8988T (cell line): ENCODE measurements at places on chromosomes 12 and 14.
A peak's percentile ranks its signal among the peaks of the same experiment; 100 is the strongest.

DNA sequence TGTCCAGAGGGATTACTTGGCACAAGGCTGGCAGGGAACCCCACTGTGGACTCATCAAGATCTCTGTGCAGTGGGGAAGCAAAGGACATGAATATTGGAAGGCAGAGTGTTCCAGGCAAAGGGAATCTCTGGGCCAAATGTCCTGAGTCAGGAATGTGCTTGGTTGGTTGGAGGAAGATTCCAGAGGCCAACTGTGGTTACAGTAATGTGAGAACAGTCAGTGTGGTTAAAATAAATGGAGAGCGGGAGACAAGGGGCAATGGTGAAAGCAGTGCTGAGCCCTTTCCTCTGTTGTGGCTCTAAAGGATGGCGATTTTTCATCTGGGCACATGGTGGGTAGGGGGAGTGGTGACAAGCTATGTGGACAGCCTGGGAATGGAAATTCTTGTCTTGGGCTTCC lies 948.2 kb downstream of the BCL11B start:
- no peak for DNase-seq

DNA sequence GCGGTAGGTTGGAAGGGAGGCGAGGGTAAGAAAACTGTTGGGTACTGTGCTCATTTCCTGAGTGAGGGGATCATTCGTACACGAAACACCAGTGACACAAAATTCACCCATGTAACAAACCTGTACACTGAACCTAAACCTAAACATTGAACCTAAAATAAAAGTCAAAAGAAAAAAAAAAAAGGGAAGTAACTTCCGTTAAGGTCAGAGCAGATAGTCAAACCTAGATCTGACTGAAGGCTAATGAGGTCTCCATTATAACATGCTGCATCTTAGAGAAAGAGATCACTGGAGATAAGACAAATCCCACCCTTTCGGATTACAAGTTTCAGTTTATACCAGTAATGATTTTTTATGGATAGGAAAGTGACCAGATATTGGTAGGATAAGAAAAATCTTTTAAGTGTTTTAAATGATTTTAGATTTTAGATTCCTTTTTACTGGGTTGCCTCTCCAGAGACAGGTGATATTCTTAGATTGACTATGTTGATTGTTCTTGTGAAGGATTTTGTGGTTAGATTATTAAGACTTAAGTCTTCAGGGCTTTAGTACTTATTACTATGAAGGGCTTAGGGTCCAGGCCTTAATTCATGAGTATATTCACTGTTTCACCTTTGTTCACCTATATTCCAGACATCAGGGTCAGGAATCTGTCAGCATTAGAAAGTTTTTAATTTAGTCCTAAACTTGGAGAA lies 11.2 kb upstream of the NCKAP1L start:
- no peak for DNase-seq

- DNase-seq = no peak
These were observed 706 bp downstream of the CRACR2A start for GRCh38 chr12:3752096-3752709.

DNA sequence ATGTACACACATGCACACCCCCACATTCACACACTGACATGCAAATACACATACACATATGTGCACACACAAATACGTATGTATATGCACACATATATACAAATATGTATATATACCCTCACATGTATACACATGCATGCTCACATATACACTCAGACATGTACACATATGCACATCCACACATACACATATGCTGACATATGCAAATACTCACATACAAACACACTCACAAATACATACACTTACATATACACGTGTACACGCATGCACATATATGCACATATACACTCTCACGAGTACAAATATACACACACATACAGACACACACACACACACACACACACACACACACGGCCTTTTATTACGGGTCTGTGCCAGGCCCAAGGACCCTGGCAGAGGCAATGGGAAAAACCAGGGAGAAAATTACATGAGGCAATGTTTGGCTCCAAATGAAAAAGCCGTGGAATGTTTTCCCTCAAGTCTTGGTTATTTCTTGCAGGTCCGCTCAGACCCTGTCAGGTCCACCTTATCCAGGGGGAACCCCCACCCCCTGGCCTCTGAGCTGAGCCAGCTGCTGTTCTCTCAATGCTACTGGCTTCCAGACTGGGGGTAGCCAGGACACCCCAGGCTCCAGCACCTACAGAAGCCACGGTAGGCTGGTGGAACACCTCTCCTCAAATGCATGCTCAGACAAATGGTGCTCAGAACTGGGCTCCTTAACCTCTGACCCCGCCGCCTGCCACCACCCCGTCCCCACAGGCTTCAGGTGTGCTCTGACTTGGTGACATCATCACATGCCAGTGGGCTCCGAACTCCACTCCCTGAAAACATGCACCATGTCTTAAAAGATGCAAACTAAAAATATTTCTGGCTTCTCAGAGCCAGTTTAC lies 54.7 kb downstream of the BCL11B start:
- no peak for DNase-seq

GRCh38 chr14:100329233-100330006 lies 6.3 kb downstream of the SLC25A47 start:
- no peak for DNase-seq

DNA sequence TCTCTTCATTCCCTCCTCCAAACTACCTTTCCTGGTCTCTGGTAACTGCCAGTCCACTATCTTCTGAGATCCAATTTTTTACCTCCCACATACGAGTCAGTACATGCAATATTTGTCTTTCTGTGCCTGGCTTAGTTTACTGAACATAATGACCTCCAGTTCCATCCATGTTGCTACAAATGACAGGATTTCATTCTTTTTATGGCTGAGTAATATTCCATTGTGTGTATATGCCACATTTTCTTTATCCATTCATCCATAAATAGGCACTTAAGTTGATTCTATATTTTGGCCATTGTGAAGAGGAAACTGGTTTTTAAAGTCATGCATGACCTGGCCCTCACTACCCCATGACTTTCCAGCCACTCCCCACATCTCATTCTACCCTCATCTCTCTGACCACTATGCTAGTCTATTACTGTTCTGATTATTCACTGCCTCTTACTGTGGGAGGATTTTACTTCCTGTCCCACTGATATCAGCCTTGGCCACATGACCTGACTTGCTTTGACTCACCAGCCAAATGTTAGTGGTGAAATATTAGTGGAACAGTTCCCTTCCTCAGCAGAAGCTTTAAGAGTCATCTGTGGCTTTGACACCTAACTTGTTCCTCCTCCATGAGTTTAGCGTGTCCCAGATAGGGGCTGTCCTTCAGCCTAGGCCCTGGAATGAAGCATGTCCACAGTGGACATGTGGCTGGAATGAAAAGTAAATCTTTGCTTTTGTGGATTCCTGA lies 52.2 kb downstream of the GOLGA5 start:
- no peak for DNase-seq

DNA sequence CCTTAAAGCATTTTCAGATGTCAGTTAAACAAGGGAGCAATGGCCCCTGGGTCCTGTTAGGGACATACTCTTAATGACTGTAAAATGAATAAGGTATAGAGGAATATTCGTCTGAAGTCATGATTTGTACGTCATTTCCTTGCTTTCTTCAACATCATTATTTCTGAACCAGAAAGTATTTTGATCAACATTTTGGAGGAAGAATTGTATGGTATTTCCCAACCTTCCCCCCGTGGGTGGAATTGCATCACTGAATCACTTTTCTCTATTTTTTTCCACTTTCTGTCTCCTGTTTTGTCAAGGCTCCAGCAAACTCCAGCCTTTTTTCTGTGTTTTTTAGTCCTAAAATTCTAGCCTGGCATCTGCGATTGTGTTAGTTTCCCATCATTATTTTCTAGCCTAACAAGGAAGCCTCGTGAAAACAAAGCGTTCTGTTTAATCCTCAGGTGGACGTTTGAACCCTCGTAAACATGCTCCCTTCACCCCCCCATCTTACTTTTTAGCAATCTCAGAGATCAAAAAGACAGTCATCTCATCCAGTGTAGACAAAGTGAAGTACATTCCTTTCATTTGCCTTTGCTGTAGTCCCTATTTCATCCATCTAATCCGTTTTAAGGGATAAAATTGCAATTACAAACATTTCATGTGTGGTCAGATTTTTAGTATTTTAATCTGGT lies 62.3 kb downstream of the ETV6 start:
- DNase-seq = no peak

DNA sequence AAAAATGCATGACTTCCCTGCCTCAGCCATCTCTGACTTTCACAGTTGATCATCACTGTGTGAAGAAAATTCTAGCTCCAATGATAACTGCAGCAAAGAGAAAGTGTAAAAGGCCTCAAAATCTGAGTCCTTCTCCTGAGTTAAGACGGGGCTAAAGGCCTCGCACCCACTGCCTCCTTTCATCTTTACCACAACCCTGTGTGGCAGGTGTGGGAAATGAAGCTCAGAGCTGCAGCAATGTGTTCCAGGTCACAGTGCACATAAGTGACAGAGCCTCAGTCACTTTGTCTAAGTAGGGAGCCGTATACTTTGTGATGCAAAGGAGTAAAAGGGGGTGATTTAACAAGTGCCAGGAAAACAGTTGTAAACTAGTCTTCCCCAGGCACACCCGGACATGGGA lies 144.7 kb upstream of the TMCC3 start:
- no peak for DNase-seq

DNA sequence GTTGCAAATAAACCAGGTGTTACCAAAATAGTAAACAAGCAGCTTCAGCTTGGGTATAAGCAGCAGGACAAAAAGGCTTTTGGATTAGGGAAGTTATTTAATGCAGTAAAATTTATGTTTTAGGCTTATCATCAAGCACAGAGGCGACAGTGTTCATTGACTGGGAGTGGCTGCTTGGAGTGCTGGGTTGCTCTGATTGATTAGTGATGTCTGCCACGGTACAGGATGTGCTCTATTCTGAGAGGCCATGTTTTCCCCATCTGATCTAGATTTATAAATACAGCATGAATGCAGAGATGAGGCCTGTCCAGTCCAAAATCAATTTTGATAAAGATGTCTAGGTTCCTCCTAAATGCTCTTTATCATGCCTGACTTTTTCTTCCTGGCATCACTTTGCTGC lies 83.5 kb downstream of the MAP1LC3B2 start:
- DNase-seq = no peak

DNA sequence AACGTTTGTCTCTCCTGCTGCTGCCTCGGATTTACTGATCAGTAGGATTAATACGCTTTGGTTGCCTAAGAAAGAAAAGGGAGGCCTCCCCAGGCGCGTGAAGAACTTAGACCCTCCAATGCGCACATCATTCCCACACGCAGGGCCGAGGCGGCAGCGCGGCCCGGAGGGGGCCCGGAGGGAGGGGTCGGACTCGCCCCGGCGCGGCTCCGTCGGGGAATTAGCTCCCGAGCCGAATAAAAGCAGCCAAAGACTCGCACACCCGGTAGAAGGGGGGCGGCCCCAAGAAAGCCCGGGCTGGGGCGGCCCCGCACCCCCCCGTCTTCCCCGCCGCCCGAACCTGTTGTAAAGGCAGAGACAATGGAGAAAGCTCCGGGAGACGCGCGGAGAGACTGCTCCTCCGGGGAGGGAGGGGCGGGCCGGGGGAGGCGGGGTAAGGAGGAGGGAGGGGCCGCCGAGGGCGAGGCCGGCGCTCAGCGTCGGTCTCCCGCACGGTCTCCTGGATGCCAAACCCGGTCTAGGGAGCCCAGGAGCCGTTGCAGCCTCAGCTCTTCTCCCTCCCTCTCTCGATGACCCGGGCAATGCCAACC lies at the start of gene NELL2:
Gene NELL2, minus strand, starts transcription at position 362 of the 590 bp plus-strand sequence. CDS start 446 bp downstream, outside the sequence.
- peak; percentile 76 for DNase-seq

DNA sequence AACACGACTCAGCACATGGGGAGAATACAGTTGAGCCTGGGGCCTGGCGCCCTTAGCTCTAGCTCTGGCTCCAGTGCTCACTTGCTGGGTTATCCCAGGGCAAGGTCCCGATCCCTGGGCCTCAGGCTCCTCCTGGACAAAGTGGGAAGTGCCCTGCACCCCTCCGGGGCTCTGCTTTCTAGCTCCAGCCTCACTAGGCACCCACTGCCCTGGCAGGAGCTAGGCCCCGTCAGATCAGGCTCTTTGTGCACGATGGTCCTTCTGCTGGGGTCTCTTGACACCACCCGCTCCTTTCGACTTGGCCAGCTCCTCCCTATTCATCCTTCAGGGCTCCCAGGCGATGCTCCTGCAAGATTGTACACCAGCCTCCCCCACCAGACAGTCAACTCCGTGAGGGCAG lies 23.4 kb downstream of the NCKAP5L start:
- no peak for DNase-seq

DNA sequence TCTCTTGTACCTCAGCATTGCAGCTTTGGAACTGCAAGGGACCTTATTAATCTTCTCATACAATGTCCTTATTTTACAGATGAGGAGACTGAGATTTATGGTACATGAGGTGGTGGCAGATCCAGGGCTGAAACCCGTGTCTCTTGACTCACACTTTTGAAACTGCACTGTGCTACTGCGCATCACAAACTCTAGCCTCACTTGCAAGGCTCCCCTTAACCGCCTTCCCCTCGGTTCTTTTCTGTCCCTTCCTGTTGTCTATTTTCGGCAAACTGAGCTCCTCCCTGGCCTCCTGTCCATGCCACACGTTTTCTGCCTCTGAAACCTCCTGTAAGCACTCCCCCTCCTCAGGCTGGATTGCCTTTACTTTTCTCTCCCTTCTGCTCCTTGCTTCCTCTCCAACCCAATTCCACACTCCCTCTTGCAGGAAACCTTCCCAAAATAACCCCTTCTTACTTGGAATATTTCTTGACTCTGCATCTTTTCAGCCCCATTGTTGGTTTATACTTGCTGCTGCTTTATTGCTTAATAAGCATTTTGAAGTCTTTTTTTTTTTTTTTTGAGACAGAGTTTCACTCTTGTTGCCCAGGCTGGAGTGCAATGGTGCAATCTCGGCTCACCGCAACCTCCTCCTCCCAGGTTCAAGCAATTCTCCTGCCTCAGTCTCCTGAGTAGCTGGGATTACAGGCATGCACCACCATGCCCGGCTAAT lies 72.4 kb upstream of the CISTR start:
- no peak for DNase-seq

DNA sequence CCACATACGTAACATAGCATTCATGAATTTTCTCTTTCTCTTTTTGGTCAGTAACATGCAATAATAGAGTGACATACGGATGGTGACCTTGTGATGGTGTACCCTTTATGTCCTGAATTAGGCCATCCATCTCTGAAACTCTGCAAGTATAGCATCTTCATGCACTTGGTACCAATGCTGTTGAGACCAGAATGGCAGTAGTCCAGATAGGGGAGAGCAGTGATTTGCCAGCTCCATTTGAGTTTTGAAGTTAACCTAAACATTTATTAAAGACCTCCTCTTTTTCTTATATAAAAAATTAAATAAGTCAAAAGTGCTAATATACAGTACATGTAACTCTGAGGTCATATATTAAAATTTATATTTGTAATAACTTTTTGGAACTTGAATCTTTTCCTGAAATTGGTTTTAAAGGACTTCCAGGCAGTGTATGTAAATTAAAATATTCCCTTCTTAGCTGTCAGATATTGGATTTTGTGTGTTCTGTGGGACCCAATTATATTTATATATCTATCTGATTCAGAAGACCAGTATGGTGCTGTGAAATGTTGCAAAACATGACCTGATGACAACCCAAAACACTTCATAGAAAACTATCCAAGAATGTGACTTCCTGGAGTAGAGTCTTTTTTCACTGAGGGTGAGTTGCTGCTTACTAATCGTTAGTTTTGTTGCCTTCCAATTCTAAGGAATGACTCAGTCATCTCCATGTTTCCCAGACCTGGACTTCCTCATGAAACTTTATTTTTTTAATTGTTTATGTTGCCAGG lies 3.5 kb downstream of the ELK3 start:
- DNase-seq = no peak

- DNase-seq = no peak
These were observed 432.1 kb downstream of the C12orf50 start for GRCh38 chr12:87597114-87597513.

- peak; percentile 91 for DNase-seq
These were observed 400 bp upstream of the PRIMA1 start for GRCh38 chr14:93788543-93789227.
